Cardiac fibroblast (primary cell): ENCODE measurements at places on chromosomes 11 and 22.

DNA sequence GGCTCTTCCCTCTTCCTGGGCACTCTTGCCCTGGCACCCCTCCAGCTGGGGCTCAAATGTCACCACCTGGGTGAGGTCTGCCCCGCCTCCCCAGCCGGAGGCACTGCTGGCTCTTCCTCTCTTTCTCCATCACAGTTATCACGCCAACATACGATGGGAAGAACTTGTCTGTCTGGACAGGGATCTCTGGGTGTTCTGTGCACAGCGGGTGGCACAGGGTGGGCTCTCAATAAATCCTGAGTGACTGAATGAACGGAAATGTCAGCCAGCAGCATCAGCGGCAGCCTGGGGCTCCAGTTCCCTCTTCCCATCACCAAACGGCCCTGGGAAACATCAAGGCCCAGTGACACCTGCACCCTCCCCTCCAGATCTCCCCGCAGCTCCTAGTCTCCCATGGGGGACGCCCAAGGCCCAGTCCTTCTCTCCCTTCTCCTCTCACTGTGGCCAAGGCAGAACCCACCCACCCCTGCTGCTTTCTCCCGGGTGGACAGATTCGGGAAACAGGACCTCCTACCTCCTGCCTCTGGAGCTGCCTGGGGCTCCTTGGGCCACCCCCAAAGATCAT lies 440 bp upstream of the SLC25A45 start:
- no peak for DNase-seq

GRCh38 chr11:122979815-122980595 lies 1.6 kb downstream of the BSX start:
- DNase-seq, result no peak

- no peak for DNase-seq
These were observed 20.4 kb downstream of the RNF141 start for GRCh38 chr11:10520562-10520961.

GRCh38 chr22:47000888-47001287 lies 238.4 kb downstream of the TBC1D22A start:
- no peak for DNase-seq

DNA sequence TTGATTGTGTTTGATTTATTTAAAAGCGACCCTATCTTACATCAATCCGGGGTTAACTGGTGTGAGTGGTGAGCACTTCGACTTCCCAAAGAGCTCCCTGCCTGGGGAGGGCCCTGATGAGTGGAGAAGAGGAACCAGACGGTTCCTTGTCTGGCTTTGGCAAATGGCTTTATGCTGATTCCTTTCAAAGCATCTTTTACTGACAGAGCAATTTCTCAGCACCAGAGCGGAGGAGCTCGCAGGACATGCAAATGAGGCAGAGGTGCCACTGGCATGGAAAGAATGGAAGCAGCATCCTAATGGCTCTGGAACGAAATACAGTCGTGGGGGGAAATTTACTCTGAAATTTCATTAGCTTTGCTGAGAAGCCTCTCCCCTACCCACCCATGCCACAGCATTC lies 410.9 kb upstream of the B3GAT1 start:
- DNase-seq, result no peak

GRCh38 chr22:38955926-38956325 lies 1.5 kb upstream of the APOBEC3A start:
- no peak for DNase-seq
